ENCODE measurements at places on chromosomes 5 and 9.

- DNase-seq = no peak
Measured at GRCh38 chr9:37324691-37325490, 97.6 kb upstream of the GRHPR start.

DNA sequence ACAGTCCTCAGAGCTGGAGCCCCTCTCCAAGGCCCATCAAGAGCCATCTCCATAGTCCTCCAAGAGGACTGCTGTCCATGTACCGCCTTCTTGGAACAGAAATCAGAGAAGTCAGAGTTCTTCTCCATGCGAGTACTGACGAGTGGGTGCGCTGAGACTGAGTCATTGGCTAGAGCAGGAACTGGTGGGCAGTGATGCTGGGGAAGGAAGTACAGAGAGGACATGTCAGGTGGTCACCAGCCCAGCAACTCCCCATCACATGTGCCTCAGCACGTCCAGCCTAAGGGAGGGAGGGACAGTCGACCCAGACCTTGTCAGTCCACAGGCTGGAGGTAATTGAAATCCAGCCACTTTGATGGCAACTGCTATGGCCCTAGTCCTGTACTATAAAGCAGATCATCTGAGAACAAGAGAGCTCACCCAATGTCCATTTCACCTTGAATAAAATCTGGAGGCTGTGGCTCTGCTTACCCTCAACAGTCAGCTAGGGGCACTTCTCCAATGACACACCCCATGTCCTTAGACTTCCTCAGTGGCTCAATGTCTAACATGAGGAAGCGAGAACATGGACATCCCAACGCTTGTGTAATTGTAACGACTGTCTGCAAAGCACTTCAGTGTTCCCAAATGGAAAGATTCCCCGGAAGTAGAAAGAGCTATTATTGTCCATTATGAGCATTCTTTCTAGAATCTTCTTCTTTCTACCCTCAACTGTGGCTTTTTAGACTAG, 15.0 kb upstream of the FBP1 start:
- no peak for DNase-seq

DNA sequence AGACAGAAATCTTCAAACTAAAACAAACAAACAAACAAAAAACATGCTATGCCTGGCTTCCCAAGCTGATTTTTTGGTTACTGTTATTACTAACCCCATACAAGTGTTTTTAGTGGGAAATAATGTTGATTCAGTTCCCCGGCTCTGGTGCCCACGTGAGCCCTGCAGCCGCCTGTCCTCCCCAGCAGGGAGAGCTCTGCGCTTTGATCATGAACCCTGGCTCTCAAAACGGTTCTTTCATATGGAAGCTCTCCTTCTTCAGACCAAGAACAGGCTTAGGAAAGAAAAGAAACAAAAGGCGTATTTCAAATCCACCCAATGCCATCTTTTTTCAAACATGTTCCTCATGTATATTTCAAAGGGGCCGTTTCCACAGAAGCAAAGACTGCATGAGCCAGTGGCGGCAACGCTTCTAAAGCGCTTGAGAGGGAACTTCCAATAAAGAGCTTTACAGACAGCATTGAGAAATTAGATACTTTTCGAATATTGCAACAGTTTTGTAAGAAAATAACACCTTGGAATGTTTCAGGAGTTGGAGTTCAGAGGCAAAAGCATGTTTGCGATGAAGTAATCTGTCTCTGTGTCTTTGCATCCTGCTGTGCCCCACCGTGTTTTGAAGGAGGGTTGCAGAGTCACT, 74.8 kb downstream of the ICE1 start:
- DNase-seq = no peak

DNA sequence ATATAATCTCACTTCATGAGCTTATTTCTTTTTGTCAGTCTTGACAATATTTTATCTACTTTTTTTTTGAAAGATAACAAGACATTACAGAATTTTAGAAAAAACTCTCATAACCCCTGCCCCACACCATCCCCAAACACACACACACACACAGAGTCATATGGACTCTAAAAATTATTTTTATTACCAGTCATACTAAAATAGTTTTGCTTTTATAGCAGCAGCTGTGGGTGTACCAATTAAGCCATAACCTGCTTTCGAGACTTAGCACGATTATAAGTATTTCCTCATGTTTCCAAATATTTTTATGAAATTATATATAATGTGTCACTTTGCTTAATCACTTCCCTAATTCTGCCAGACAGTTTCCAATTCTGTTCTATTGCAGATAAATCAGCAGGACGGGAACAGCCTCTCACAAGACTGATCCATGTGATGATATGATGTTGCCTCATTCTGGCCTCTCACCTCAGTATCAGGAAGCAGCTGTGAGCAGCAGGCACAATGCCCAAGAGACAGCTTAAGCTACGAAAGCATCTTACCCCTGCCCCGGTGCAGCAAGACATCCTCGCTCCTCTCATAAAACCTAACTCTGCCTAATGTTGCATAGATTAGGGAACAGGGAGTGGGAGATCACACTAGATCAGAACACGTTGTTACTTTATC, 7.0 kb downstream of the PDCL start:
- DNase-seq = no peak

DNA sequence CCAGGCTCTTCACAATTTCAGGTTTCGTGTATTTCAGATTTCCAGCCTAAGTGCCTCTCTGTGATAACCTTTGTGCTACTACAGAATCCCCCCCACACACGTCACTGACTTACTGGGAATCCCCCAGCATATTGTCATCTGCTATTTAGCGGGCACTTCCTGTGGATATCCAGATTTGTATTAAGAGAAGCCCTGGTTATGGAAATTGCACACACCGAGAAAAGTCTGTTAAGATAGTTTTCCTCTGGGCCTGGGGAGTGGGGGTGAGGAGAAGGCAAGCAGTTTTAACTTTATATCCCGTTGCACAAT, 269.9 kb downstream of the MED10 start:
- DNase-seq = no peak

GRCh38 chr9:7144265-7145046, 386.7 kb downstream of the KDM4C start:
- DNase-seq = no peak

GRCh38 chr9:104927216-104927911, 591 bp downstream of the ABCA1 start:
- no peak for DNase-seq

GRCh38 chr5:149636861-149637246, 55.6 kb downstream of the ARHGEF37 start:
- DNase-seq = peak; percentile 26

DNA sequence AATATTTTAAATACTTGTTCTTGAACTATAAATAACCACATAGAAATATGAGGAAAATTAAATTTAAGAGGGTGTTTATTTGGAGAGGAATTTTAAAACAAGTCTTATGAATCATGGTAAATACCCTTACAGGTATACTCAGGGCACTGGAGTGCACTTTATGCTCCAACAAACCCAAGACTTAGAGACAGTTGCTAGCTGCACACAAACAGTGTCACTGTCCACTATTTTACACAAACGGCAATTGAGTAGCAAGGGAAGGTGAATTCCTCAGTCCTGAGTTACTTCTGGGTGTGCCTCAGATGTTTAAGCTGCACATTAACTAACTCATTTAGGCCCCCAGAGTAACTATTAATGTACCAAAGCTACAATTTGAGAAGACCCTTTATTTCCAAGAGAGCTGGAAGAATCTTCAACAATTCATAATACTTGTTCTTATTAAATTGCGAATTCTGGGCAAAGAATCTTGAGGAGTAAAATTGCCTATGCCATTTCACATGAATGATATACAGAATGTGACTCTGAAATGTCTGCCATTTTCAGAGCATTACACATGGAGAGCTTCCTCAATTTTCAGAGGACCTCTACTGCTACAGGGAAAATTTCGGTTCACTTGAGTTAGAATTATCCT, 371.2 kb downstream of the PDE4D start:
- no peak for DNase-seq

DNA sequence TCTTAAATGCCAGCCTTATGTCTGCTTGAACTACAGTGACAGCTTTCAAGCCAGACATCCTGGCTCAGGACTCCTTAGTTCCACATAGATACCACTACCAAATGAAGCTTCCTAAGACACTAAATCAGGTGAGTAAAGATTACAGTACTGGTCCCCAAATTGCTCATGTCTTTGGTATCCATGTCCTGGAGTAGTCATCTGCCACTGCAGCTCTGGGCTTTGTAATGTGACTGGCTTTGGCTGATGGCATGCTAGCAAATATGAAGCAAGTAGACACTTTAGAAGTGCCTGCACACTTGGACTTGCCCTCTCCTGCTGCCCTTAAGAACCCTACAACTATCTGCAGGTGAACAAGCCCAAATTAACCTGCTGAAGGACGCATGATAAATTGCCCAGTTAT, 334.9 kb downstream of the BNC2 start:
- no peak for DNase-seq

- no peak for DNase-seq
Measured at GRCh38 chr9:76610011-76610352, 151.0 kb downstream of the GCNT1 start.
